ENCODE measurements at places on chromosomes 13 and 19. TPM values are rescaled to one million over a fixed set of nuclear protein-coding genes. Genes with fewer than 3 reads are reported as not detected.

- peak; percentile 24 for DNase-seq
Measured at GRCh38 chr19:17889609-17890214, 18.0 kb downstream of the SLC5A5 start.

Gene AXL
- total RNA-seq: 613 TPM

GRCh38 chr19:3897936-3898335, 17.5 kb downstream of the ATCAY start:
- DNase-seq: no peak

DNA sequence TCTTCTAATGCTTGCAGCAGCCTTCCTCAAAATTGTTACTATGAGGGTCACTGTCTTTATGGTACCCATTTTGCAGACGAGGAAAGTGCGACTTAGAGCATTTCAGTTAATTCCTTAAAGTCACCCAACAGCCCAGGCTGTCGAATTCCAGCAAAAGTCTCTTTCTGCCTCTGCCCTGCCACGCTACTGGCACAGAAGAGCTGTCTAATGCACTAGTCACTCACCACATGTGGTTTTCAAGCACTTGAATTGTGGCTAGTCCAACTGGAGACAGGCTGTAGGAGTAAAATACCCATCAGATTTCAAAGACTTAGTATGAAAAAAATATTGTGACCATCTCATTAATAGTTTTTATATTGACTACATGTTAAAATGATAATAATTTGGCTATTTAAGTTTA, 1.7 kb downstream of the FPR1 start:
- peak; percentile 58 for DNase-seq

GRCh38 chr19:16944626-16945363, 56.0 kb downstream of the F2RL3 start:
- no peak for DNase-seq

- DNase-seq: peak; percentile 48
Measured at GRCh38 chr19:23415561-23416191, 20.4 kb upstream of the ZNF91 start.

Gene RAB3A
- total RNA-seq: 1.3 TPM

DNA sequence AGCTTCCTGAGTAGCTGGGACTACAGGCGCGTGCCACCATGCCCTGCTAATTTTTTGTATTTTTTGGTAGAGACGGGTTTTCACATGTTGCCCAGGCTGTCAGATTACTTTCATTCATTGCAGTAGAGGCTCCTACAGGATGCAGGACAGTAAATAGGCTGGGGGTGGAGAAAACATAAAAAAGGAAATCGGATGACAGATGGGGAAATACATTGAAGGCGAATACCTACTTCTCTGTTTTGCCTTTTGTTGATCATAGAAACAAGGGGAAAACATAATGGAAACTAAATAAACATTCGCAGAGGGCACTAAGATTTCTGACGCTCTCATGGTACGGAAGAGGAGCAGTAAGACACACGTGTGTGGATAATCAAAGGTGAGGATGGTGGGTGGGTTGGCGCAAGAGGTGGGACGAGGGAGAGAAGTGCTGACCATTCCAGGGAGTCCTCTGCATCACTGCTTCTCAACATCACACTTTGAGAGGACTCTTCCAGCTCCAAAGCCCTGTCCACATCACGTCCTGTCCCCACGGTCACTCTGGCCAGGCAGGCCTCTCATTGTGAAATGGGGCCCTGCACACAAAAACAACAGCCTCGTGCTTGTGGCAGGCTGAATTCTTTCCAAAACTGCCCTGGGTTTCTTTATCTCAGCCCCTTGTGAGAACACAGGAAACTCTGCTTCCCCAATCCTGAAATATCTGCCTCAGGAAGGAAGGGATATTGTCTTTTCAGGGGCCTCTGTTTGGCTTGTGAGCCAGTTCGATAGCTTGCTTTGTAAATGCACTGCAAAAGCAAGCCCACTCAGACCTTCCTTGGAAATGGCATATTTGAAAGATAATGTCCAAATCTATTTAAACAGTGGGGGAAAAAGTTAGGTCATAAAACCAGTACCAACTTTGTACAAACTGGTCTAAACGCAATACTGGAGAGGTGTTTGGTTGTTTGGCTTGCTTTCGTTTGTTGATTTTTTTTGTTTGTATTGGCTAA, 188.5 kb downstream of the FOXO1 start:
- no peak for DNase-seq

- no peak for DNase-seq
Measured at GRCh38 chr19:20165971-20166592, 932 bp upstream of the ZNF486 start.

Gene PRTN3
- total RNA-seq: not detected

Gene CD70
- 136 TPM for total RNA-seq

Gene TMC4
- total RNA-seq: not detected

Gene ANKLE1
- total RNA-seq: 0.35 TPM

Gene ZNF878
- not detected for total RNA-seq

DNA sequence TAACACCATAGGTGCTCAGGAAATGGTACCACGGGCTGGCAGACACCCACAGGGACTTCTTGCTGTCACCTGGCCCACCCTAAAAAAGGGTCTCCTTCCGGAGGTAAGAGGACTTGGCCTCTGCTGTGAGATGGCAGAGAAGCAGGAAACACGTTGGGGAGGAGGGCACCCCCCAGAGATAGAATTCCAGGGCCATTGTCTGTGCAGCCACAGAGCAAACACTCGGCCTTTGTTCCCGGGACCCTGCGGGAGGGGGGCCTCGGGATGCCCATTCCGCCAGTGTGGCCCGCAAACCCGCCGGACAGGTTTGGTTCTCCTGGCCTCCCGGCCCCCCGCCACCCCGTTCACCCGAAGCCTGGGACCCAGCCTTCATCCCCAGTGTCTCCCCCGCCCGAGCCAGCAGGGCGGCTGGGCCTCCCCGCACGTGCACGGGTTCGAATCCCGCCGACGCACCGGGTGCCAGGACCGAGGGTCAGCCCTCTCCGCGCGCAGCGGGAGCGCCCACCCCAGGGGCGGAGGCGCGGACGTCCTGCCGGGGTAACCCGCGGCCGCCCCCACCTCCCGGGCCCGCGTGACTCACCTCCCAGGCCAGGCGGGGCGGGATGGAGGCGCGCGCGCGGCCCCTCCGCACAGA, 714 bp downstream of the PLPP2 start:
- peak; percentile 62 for DNase-seq

Gene MCEMP1
- not detected for total RNA-seq

GRCh38 chr13:20159646-20160305, 1.1 kb downstream of the GJA3 start:
- DNase-seq: peak; percentile 24

GRCh38 chr13:60689076-60689475, 292.1 kb downstream of the TDRD3 start:
- no peak for DNase-seq

DNA sequence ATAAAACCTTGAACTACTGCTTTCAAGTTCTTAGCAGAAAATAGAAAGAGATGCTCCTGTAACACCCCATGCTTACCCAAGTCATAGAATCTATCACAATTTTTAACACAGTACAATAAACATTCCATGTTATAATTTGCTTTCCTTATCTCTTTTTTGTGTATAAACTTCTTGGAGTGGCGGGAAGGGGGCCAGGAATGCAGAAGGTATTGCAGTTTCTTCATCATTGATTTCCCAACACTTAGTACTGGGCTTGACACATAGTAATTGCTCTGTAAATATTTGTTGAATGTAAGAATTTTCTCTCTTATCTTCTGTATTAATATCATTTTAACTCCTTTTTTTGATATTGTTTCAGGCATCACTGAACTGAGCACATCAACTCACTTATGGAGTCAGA, 535.8 kb downstream of the KCTD12 start:
- no peak for DNase-seq

GRCh38 chr13:36146511-36147269, 15.5 kb upstream of the DCLK1 start:
- no peak for DNase-seq

GRCh38 chr13:98272549-98272948, 95.5 kb upstream of the RNF113B start:
- DNase-seq: no peak

- no peak for DNase-seq
Measured at GRCh38 chr19:8567522-8568172, 9.6 kb downstream of the MYO1F start.

Gene ZNF524
- 18.8 TPM for total RNA-seq

- no peak for DNase-seq
Measured at GRCh38 chr19:21587549-21587948, 82.1 kb downstream of the ZNF429 start.

Gene NCAN
- total RNA-seq: 0.03 TPM

GRCh38 chr13:49908637-49909036, 27.5 kb downstream of the SPRYD7 start:
- no peak for DNase-seq

Gene CRLF1
- 1.1 TPM for total RNA-seq

DNA sequence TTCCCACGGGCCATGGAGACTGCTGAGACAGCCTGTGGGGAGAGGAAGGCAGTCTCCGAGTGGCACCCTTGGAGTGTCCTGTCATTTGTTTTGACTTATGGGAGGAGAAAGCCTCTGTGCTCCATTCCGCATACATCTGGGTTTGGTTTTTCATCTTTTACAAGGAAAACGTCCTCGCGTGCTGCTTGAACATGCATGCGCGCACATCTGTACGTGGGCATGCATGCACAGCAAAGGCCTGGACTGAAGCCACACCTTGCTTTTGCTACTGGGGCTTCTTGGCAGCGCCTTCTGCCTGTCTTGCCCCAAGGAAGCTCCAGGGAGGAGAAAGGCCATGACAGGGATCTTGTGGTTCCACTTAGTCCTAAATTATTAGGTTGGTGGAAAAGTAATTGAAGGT, 44.0 kb downstream of the SUGP2 start:
- no peak for DNase-seq

DNA sequence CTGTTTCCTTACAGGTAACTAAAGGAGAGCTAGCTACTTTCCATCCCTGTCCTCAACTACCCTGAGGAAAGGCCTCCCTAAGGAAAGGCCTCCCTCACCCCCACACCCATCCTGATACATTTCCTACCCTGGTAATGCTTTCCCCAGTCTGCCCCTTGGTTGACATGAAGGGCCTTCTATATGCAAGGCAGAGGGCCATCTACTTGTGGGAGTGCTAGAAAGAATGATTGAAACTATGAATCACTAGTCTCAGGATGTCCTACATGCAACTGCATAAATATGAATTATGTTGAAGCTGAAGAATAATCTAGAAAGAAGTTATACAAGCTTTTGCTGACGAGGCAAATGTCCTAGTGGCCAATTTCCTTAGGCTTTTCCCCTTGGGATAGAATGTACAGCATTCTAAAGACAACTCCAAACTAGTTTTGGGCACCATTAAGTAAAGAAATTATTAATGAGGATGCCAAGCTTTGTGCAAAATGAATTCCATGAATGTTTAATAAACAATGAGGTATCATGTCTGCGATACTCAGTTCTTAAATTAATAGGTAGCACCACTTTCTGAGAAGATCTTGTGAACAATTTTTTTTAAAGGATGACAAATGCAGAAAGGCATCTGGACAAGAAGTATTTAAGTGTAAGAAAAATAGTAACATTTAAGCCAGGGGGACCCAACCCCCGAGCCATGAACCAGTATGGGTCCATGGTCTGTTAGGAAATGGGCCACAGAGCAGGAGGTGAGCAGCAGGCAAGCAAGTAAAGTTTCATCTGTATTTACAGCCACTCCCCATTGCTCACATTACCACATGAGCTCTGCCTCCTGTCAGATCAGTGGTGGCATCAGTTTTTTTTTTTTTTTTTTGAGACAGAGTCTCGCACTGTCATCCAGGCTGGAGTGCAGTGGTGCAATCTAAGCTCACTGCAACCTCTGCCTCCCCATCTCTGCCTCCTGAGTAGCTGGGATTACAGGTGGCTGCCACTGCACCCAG, 223.0 kb downstream of the LHFPL6 start:
- DNase-seq: no peak

GRCh38 chr13:44050450-44051063, 170.9 kb downstream of the LACC1 start:
- peak; percentile 19 for DNase-seq

GRCh38 chr19:30488191-30488590, 116.0 kb downstream of the ZNF536 start:
- DNase-seq: peak; percentile 16

Gene KLK2
- not detected for total RNA-seq

DNA sequence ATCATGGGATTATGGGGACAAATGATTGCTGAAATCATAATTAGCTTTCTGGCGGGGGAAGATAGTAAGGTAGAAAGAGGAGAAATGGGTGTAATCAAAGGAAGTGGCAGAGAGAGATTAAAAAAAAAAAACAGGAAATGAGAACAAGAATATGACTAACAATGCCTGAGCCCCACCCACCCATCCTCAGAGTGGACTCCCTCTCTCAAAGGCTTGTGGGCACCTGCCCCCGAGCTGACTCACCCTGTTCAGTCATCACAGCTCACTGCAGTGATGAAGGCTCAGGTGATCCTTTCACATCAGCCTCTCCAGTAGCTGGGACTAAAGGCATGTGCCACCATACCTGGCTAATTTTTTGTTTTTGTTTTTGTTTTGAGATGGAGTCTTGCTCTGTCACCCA, 26.4 kb upstream of the TPT1 start:
- peak; percentile 98 for DNase-seq

DNA sequence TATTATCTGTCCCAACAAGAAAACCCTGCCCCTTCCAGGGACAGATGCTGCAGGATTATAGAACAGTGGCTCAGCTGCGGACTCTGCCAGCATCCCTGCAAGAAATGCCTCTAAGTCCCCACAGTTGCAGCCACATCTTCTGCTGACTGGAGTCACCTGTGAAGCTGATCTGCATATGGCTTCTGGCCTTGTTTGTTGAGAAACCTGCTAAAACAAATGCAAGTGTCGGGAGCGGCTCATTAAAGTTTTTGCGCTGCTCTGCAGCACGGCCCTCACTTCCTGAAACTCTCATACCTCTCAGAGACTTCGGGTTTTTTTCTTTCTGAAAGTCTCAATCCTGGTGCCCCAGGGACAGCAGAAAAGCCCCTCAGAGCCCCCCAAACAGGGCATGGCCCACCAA, 725.0 kb downstream of the UQCRFS1 start:
- no peak for DNase-seq

DNA sequence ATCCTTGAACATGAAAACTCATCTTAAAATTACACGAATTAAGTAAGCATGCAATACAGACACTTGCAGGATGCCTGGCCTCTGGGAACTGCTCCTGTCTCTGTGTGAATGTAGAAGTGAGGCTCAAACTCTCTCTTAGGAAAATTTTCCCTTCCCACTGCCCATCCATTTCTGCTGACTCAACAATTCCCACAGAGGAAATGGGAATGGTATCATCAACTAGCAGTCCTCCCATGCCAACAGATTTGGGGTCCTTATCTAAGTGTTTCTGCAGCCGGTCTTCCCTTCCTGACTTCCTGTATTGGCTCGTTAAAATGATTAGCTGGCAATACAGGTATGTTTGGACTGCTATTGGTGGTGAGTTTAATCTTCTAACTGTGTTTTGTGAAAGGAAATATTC, 85.8 kb downstream of the DOCK9 start:
- no peak for DNase-seq

Gene TEX26
- total RNA-seq: not detected

GRCh38 chr13:84630476-84630875, 748.2 kb upstream of the SLITRK1 start:
- no peak for DNase-seq
